ENCODE measurements at places on chromosomes 2 and 18.

DNA sequence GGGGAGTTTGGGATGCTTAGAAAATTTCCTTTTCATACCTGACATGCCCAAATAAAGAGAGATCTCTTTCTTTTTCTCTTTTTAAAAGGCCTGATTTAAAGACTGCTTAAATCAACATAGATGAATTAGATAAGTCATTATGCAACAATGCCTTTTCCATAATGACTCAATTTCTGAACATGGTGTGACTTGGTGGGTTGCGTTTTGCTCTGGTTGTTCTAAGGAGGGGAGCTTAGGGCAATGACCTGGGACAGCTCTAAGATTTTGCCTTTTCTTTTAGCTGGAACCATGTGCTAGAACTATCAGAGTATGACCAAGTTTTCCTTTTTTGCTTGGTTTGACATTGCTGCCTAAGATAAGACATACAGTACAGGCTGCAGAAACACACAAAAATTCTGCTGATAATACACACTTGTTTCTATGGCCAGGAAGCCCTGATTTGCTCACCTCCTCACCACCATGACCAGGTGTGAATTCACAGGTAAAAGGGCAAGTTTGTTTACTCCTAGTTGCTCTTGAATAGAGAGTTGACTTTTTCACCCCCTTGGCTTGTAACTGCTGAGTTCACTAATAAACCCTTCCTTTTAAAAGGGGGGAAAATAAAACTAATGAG lies 58.1 kb upstream of the IL1RL1 start:
- DNase-seq: no peak

DNA sequence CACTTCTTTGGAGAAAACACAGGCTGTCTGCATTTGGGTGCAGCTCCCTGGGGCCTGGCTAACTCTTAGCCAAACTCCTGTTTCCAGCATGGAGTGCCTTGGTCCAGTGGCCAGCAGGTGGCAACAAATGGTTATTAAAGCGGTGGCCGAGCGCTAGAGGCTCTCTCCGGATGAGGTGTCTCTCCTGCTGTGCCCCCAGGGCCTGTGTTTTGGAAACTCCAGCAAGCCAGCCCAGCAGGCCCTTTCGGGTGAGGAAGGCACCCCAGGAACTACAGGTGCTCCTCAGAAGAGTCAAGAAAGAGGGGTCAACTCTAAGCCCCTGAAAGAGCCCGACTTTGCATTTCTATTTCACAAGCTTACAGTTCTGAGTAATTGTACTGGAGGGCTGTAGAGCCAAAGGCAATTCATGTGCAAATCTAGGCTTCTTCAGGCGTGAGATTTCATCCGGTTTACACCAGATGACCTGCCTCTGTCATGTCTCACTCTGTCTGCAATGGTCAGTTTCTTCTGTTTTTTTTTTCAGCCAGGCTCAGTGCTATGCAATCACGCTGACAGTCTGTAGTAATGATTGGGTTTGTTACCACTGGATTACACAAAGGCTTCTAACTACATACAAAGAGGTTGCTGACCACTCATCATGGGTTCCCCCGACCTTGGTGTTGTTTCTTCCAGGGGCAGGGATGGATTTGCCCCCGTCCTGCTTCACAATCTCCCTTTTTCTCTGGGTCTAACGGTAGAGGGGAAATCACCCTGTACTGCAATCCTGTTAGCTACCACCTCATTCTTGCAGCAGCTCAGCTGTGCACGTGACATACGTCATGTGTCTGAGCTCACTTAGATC lies 7.6 kb upstream of the CHRNA1 start:
- DNase-seq: peak; percentile 84

DNA sequence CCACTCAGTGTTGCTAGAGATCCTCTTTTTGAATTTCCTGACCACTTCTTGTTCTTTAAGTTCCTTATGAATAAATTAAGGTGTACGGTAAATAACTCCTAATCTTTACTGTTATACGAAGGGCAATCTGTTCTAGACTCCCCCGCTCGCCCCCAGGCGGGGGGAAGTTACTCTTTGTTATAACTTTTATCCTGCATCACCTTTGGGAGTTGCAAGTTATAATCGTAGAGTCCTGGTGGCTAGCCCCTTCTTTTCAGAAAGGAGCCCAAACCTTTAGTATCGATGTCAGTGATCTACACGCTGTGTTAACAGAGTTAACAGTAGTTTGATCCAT lies 652 bp downstream of the GCA start:
- no peak for DNase-seq

- DNase-seq: no peak
Observed at GRCh38 chr2:1561811-1562421, 148.7 kb downstream of the TPO start.

DNA sequence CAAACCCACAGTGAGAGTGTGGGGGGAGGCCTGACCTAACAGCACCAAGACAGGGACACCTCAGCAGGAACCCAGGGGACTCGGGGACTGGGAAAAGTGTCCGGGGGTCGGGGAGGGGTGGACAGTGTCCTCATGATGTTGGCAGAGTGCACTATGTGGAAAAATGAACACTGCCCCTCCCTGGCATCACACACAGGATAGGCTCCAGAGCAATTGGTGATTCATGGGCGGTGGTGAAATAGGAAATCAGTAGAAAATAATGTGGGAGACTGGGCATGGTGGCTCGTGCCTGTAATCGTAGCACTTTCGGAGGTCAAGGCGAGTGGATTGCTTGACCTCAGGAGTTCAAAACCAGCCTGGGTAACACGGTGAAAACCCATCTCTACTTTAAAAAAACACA lies 3.6 kb upstream of the ANO7 start:
- DNase-seq: no peak

DNA sequence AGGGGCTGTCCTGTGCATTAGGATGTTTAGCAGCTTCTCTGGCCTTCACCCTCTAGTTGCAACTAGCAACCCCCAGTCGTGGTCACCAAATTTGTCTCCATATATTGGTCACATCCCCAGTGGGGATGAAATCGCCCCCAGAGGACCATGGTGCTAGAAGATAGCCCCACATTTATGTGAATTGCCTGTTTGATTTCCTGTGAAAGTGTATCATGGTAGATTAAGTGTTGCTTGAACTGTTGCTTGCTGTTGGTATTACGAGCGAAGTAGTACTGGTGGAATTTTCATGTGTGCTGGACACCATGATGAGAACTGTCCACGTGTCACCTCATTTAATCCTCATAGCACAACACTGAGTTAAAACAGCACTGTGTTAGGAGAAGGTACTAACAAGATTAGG lies 59.4 kb downstream of the TSPYL6 start:
- DNase-seq: no peak

DNA sequence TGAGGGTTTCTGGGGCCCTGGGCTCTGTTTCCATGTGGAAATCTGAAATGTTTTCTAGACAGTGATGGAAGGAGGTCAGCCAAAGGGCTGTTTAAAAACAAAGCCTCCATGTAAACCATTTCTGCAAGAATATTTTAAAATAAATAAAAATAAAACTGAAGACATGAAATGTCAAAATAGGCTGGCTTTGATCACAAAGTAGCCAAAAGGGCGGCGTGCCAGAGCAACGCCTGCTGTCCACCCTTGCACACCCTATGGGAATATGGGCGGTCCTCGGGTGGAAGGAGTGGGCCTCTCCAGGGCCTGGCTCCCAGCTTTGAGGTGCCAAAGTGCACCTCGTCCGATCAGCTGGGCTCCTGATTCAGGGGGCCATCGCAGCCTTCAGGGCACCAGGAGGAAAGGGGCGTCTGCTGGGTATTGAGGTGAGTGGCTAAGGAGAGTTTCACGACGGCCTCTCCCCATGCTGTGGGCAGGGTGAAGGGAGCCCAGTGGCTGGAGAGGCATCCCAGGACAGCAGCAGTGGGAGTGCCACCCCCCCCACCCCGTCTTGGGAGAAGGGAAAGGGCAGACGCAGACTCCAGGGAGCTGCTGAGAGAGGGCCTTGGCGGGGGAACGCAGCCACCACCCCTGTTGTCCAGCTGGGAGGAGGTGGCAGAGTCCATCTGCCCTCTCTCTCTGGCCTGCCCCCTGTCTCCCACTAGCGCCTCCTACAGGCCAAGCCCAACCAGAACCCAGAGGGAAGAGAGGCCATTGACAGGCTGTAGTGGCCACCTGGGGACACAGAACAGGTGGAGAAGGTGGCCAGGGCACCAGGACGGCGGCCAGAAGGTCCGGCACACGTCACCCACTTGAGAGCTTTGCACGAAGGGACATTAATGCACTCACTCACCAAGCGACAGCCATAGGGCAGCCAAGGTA lies 5.7 kb upstream of the ERFE start:
- no peak for DNase-seq

DNA sequence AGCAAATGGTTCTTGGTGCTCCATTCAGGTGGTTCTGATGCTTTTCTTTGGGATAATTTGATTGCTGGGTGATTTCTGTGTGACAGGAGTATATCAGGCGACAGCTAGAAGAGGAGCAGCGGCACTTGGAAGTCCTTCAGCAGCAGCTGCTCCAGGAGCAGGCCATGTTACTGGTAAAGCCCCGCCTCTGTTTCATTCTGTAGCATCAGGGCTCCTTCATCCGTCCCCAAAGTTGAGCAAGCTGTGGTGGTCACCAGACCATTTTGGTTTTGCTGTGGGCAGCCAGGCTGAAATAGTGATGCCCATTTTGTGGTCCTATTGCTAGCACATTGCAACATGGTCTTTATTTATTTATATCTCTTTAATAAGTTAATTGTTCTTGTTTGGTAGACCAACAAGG lies 132.8 kb upstream of the IL1R2 start:
- no peak for DNase-seq

DNA sequence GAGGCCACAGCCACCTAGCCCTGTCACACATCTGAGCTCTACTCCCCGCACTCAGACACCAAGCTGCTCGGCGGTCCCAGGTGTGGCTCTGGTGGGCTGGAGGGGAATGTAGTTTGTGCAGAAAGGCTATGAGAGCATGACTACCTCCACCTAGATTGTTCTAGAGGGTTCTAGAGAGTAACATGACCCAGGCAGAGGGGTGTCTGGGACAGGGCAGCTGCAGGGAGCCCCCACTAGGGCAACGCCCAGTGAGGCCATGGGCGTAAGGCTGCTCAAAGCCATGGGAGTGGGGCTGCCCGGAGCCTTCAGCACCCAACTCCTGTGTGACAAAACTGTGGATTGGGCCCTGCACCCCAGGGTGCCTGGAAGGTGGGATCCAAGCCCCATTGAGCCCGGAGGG lies 511.4 kb upstream of the MYT1L start:
- DNase-seq: no peak

DNA sequence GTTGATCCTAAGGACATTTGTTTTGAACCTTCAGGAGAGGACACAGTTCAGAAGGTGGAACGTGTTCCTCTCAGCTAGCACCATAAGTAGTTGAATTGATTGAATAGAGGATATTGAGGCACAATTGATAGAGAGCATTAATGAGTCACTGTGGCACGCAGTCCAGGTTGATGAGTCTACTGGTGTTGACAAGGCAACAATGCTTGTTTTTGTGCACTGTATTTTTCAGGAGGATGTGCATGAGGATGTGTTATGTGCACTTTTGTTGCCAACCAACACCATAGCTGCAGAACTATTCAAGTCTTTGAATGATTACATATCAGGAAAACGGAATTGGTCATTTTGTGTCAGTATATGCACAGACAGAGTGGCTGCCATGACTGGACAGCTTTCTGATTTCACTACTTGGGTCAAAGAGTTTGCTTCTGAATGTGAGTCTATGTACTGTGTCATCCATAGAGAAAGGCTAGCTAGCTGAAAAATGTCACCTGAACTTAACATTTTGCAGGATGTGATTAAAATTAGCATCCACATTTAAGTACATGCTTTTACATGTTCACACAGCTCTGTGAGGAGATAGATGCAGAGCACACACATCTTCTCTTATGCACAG lies 140.1 kb upstream of the B3GNT2 start:
- no peak for DNase-seq

DNA sequence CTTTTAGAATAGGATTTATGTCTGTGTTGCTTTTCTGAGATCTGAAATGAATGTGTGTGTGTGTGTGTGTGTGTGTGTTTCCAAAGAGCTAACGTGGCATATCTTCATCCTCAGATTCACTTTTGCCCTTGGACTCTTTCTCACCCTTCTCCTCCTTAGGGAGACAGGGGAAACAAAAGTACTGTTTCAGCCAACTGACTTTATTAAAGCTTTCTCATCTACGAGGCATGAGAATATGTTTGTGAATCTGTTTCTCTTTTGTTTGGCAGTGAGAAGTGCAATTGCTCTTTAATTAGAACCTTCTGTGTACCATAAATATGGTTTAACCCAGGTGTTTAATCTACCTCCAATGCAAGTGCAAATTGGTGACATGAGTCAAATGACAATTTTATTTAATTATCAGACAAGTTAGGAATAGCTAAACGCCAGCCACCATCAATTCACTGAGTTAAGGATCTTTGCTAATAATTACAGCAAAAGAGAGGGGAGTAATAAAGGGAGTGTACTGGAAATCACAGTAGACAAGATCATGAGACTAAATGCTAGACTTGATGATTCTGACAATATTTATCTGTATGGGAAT lies 186.4 kb upstream of the COL3A1 start:
- no peak for DNase-seq

- no peak for DNase-seq
Observed at GRCh38 chr2:241570961-241571581, 12.5 kb downstream of the BOK start.

GRCh38 chr2:43313642-43314017 lies 87.2 kb upstream of the ZFP36L2 start:
- no peak for DNase-seq

DNA sequence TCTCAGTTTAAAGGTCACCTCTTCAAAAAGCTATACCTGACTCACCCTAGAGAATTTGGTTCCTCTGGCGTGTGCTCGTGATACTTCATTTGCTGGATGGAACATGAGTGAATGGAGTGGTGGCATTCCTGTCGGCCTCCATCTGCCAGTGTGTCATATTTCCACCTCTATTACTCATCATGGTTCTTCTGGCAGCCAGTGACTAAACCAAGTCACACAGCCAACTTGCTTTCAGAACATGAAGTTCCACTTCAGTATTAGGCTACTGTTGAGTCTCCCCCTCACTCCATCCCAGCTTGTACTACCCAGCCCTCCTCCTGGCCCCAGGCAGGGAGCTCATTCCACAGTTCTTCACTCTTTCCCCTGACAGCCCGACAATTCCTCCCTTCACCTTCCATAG lies 169.8 kb downstream of the MREG start:
- DNase-seq: no peak

DNA sequence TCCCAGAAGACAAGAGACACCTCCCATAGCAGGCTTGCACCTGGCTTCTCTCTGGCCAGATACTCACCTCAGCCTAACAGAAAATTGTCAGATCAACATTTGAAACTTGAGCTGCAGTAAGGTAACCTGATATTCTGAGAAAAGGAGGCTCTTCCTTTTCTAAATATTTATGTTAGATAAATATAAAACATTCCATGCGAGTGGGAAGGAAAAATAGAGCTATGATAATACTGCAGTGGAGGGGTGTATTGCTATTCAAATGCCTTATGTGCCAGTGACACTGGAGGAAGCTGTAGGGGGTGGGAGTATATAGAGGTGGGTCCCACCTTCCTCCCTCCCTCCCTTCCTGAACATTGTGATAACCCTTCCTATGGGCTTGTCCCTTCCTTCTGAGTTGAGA lies 515.5 kb upstream of the CHAC2 start:
- no peak for DNase-seq

- no peak for DNase-seq
Observed at GRCh38 chr2:5057891-5058351, 634.3 kb upstream of the SOX11 start.

Measured in WERI-Rb-1 (cell line).